ENCODE measurements at places on chromosomes 7 and 10. TPM values are rescaled to one million over a fixed set of nuclear protein-coding genes. Genes with fewer than 3 reads are reported as not detected.

UNCX gene
- not detected for total RNA-seq

TRIP6 gene
- total RNA-seq = 151 TPM

RPEL1 gene
- total RNA-seq = 0.04 TPM

SERPINE1 gene
- 244 TPM for total RNA-seq

VPS37D gene
- total RNA-seq = 2.9 TPM

CUZD1 gene
- total RNA-seq = 0.39 TPM

DBF4 gene
- total RNA-seq = 25.6 TPM

KLLN gene
- total RNA-seq = 0.08 TPM

SEMA4G gene
- total RNA-seq = 2.1 TPM

PDZD7 gene
- 0.23 TPM for total RNA-seq

CFAP69 gene
- total RNA-seq = 0.30 TPM

NRG3 gene
- total RNA-seq = not detected

Data from hair follicular keratinocyte (primary cell).